AG09319 (cell line): ENCODE measurements at places on chromosomes 7 and 10.

DNA sequence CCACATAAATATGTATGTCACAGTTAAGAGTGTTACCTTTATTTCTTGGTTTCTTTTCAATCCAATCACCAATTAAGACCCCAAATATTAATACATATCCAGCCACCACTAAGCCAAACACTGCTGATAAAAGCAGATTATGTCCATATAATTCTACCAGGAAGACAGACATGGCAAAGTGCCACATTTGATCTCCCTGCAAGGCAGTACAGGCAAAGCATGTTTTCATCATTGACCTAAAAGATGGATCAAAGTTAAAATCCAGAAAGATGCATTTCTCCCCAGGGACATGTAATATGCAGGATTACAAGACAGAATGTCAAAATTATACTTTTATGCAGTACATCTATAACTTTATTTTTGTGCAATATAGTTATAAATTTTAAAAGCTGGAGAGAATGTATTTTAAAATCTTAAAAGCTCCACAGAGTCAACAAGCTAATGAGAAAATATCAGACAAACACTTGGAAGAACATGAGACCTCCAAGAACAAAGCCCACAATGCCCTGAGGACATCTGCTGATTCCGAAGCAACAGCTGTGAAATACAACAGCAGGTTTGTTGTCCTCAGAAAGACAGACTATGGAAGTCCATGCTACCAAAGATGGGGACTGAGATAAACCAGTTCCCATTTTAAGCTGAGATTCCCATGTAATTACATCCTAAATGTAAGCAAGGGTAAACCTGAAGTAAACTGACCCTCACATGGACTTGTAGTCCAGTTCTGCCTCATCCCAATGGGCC, 54.5 kb upstream of the TOMM7 start:
- DNase-seq: no peak

DNA sequence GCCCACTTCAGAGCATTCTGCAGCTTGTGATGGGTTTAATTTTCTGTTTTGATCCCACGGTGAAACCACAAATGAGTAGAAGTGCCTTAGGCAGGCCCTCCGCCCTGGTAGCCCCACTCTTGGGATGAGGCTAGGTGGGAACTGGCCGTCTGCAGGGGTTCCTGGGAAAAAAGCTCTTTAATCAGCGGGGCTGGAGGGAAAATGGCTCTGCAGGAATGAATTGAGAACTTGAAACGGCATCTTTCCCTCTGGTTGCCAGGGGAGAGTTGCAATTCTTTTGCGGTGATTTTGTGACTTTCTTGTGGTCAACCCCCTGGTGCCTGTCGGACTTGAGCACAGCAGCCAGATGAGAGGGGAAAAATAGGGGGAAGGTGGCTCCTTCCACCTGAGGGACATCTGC, 32.7 kb downstream of the COL26A1 start:
- DNase-seq: no peak

GRCh38 chr7:5437987-5438386, 14.4 kb upstream of the TNRC18 start:
- no peak for DNase-seq

- no peak for DNase-seq
These were observed 1.7 kb downstream of the TCAF1 start for GRCh38 chr7:143900230-143900766.

- DNase-seq: no peak
These were observed 54.6 kb downstream of the DKK1 start for GRCh38 chr10:52368725-52369124.

- no peak for DNase-seq
These were observed at the start of gene ZPBP for GRCh38 chr7:50092579-50093491. Gene ZPBP (minus strand): TSS chr7:50093246. CDS start chr7:50093194, 52 bp downstream.
